Astrocyte of the spinal cord (primary cell): ENCODE measurements at places on chromosomes 5 and 9.

GRCh38 chr9:8366161-8366926 is 566.8 kb upstream of the DMAC1 start:
- DNase-seq = peak; percentile 75

GRCh38 chr9:120892748-120893610 is 16.0 kb upstream of the PHF19 start:
- peak; percentile 88 for DNase-seq

GRCh38 chr9:123763910-123764588 is 165.9 kb downstream of the DENND1A start:
- DNase-seq = peak; percentile 60

- no peak for DNase-seq
Measured at GRCh38 chr5:167710444-167711073, 580.9 kb upstream of the WWC1 start.

- DNase-seq = no peak
Measured at GRCh38 chr5:75706016-75706415, 11.2 kb downstream of the POC5 start.

DNA sequence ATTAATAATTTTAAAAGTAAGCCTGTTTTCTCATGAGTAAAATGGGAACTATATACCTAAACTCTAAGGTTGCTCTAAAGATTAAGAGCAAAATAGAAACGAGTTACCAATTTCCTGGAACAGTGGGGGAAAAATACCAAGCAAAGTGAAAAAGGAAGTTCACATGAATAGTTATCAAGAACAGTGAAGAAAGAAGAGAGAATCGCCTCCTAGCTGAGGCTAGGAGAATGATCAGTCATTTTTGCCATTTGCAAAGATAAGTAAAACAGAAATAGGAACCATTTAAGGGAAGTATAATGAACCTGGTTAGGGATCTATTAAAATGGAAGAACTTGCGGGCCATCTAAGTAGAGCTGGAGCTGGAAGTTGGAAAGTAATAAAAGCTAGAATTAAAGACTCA is 50.7 kb downstream of the P4HA2 start:
- peak; percentile 14 for DNase-seq

- peak; percentile 75 for DNase-seq
Measured at GRCh38 chr9:34501889-34502425, 20.8 kb downstream of the ENHO start.

DNA sequence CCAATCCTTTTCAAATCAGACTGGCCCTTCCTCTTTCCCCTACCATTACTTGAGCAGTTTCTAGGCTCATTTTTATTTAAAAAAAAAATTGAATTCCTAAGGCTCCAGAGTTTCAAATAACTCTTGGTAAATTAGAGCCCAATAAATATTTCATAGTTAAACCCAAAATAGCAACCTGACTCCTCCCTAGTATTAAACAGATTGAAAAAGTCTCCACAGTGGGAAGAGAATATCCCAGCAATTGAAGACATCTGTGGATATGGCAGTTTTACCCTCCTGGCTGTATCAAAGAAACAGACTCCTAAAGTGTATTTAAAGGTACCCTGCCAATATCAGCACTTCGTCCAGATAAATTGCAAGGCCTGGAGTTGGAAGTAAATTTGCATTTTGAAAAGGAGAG is 52.7 kb upstream of the GDNF start:
- DNase-seq = no peak

GRCh38 chr9:74220327-74220726 is 276.8 kb upstream of the RORB start:
- no peak for DNase-seq

DNA sequence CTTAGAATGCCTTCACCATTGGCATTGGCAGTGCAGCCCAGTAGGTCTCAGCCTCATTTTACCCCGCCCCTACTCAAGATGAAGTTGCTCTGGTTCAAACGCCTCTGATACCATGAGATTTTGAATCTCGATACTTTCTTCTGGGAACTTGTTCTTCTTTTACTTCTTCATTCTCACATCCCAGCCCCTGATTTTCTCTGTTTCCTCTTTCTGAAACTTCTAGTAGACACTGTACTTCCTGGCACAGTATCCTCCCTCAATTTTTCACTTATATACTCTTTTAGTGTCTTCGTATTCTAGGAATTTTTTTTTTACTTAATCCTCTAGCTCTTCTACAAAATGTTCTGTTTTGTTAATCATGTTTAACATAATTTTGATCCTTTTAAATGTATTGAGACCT is 13.1 kb upstream of the ZNF79 start:
- DNase-seq = no peak

GRCh38 chr9:70438341-70438928 is 24.0 kb upstream of the KLF9 start:
- DNase-seq = peak; percentile 86

- no peak for DNase-seq
Measured at GRCh38 chr9:80094176-80094771, 522.5 kb downstream of the TLE4 start.

- DNase-seq = no peak
Measured at GRCh38 chr9:88072831-88073375, 65.4 kb downstream of the SPATA31C2 start.

- no peak for DNase-seq
Measured at GRCh38 chr5:57774439-57774838, 291.8 kb upstream of the ACTBL2 start.
